NB4 (cell line): ENCODE measurements at places on chromosomes 4 and X.

DNA sequence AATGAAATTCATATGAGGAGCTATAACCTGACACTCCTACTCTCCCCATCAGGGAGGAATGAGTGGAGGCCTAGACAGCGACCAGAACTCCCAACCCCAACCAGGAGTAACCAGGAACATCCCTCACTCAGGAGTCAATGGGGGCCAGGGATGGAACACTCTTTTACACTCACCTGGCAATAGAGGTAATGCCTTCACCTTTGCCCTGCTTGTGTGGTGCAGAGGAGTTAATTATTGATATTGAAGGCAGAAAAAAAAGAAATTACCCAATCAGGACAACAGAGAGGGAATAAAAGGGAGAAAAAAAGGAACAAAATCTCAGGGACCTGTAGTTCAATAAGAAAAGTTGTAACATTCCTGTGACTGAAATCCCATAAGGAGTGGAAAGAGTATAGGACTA lies 141.5 kb downstream of the PPP4R3C start:
- no peak for DNase-seq

GRCh38 chr4:54819034-54819433 lies 161.3 kb downstream of the KIT start:
- DNase-seq, result peak; percentile 31

GRCh38 chr4:98828801-98829200 lies 100.1 kb downstream of the EIF4E start:
- DNase-seq, result peak; percentile 28

GRCh38 chr4:150164055-150164454 lies 85.8 kb downstream of the DCLK2 start:
- DNase-seq, result no peak

- DNase-seq, result no peak
Observed at GRCh38 chr4:74041418-74041817, 2.9 kb upstream of the CXCL3 start.

- DNase-seq, result no peak
Observed at GRCh38 chr4:96347582-96347981, 507.7 kb downstream of the PDHA2 start.

- DNase-seq, result no peak
Observed at GRCh38 chr4:47451657-47452056, 11.8 kb downstream of the COMMD8 start.

GRCh38 chrX:41789374-41789773 lies 65.4 kb downstream of the GPR82 start:
- DNase-seq, result no peak

DNA sequence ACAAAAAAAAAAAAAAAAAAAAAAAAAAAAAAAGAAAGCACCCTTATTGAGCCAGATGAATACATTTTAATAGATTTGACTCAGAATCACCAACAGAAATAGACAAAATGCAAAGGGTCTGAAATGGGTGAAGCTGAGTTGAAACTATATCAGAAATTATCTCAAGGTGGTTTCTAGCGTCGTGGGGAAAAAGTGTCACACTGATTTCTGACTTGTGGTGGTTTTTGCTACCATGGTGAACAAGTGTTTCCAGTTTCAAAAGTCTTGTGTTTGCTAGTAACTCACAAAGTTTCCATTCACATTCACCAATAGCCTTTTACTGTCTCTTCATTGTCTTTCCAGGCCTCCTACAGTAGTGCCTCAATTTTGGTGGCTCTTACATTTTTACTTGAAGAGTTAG lies 135.5 kb downstream of the ARHGAP24 start:
- no peak for DNase-seq

DNA sequence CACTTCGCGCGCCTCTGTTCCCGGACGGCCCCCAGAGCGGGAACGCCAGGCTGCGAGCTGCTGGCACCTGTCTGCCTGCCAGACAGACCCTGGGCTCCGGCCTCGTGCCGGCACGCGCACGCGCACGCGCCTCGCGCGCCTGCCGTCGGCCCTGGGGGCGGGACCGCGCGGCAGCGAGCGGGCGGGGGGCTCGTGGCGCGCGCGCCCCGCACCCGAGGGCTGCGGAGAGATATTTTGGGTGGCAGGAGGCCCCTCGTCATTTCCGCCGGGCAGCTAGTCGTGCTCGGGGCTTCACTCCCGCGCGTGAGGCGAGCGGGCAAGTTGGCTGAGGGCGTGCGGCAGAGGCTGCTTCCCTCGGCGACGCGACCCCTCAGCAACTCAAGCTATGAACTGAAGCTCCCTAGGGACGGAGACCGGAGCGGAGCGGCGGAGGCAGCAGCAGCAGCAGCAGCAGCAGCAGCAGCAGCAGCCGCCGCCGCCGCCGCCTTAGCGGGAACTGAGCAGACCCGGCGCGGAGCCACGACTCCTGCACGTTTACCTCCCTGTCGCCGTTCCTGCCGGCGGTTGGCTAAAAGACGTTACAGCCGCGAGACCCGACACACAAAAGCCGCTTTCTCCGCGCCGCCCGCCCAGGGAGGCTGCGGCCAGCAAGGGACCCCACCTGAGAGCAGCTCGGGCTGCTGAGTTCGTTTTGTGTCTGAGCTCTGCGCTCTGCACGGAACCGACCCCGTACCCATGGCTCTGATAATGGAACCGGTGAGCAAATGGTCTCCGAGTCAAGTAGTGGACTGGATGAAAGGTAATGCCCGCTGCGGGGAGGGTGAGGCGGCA lies at the start of gene CNKSR2:
Gene CNKSR2 (plus strand): TSS at position 256 of the 831 bp plus-strand sequence. CDS start 480 bp downstream, at position 736.
- peak; percentile 2 for DNase-seq

DNA sequence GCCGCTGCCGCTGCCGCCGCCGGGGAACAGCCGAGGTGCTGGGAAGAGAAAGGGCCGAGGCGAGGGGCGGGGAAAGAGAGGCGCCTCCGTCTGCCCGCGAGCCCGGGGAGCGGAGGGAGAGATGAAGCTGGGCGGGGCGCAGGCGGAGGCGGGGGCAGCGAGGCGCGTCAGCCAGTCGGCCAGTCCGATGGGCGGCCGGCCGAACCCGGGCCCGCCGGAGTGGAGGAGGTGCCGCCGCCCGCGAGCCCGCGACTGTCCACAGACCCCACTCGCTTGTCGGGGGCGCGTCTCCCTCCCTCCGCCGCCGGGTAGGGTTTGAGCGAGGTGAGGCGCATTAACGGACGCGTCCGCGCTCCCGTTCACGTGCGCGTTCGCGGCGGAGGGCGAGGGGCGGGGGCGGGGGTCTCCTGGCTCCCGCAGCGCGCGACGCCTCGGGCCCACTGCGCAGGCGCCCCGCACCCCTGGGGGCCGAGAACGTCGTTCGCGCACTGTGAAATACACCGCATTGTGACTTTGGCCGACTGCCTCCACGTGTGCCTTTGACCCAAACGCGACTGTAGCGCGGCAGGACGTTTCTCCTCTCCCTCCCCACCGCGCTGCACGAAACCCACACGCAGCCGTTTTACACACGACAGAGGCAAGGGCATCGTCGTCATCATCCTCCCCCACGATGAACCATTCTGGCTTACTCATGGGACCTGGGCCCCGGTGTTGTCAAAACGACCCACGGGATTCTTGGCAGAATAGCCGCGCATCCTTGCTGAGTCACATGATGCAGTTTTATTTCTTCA lies at the start of gene NUDT11:
Gene NUDT11 (minus strand): TSS at position 92 of the 791 bp plus-strand sequence. CDS start 148 bp downstream, outside the sequence.
- no peak for DNase-seq

- peak; percentile 66 for DNase-seq
Observed at GRCh38 chr4:8769645-8770517, 101.8 kb downstream of the HMX1 start.

DNA sequence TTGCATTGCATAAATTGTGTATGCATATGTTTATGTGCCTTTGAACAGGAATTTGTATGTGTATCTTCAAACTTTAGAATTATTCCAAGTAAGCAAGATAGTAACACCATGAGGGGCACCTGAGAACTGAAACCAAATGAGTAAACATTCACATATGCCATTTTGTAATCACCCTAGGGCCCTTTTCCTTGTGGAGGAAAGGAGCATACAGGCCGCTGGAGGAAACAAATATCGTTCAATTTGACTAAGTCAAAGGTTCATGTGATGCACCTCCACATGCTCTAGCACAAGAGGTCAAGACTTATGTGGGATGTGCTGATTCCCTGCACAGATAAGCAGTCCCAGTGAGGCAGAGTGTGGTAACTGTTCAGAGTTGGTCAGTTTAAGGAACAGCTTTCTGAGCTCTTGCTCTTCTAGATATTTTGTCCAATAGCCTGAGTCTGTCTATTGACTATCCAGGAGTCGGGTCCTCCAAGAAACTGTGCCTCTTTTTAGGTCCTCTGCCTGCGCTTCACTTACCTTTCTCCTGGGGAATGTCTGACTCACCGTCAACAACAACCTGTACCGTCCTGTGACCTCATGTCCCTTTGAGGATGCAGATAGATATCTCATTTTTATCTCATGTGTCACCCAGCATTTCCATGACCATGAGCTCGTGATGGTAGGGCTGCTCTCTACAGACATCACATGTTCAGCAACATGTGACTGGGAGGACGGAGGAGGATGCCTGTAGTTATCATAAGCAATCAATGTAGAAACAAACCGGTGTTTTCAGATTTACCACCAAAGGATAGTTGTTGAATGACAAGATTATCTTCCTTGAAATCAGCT lies 196.9 kb downstream of the NWD2 start:
- DNase-seq, result no peak

DNA sequence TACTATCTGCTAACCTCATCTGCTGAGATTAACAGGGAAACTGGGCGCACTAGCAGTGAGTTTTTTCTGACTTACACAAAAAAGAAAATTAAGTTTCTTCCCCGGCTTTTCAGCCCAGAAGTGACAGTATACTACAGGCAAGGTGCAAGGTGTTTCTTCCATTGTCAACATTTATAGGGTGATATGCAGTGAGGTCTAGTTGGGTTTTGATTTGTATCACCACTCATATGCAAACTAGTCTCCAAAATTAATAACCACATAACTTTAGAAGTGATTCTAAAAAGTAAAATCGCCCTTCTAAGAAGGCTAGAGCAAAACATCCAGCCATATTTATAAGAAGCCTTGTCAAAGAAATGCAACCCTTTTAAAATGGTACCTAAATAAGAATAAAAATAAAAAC lies 640.1 kb downstream of the ARAP2 start:
- no peak for DNase-seq

- no peak for DNase-seq
Observed at GRCh38 chr4:110224142-110224541, 25.7 kb upstream of the ELOVL6 start.

GRCh38 chr4:140186651-140187315 lies 32.8 kb upstream of the MAML3 start:
- no peak for DNase-seq

DNA sequence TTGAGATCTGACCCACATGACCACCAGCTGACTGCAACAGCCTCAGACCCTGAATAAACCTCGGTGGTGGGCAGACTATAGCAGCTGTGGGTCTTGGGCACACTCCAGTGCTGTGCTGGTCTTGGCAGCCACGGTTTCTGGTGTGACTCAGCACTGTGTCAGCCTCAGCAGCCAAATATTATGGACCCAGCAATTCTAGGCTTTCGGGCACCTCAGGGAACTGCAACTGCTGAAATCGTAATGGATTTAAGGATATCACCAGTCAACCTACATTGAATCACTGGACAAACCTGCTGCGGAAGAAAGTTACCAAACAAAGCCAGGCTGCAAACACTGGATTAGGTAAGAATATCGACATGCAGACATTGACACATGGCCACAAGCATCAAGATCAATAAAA lies 10.5 kb upstream of the UBE2NL start:
- no peak for DNase-seq

- no peak for DNase-seq
Observed at GRCh38 chr4:100369871-100370270, 148.0 kb downstream of the EMCN start.

DNA sequence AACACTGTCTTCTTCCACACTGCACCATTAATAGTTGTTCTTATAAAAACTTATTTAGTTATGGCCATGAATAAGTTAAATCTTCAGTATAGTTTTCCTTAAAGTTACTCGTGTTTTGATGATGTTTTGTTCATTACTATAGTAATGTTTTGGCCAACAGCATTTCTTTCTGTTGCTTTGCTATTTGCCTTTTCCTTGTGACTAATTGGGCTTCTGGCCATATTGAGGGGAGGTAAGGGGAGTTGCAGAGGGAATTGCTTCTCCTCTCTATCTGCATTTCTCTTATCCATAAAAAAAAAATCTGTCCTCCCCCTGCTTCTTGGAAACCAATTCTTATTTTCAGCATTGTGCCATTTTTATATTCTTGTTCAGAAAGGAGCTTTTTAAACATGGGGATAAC lies 42.7 kb upstream of the ZCCHC12 start:
- DNase-seq, result no peak

GRCh38 chr4:55138367-55138766 lies 13.0 kb upstream of the KDR start:
- DNase-seq, result no peak
